Stimulated activated CD8-positive, alpha-beta memory T cell treated with anti-CD3 and anti-CD28 coated beads, Interleukin-2, amount 100 ng/mL, for 48 hours (primary cell): ENCODE measurements at places on chromosomes 6 and 20.

GRCh38 chr6:109316909-109317308, 65.4 kb downstream of the CD164 start:
- DNase-seq = no peak

DNA sequence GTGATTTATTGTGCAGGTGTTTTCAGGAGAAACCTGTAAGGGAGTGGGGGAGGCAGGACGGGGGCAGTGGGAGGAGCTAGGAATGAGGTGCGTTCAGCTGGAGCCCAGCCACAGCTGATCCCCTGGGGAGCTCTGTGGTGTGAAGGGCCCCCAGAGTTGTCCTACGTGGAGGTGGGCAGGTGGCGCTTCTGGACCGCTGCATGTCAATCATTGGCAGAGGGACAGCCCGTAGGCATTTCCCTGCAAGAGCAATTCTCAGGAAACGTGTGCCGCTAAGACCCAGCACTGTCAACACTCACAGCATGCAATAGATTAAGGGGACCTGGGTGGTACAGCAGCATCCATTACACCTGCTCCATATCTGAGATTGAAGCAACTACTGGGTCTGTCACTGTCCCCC, 88.0 kb downstream of the PRND start:
- no peak for DNase-seq

GRCh38 chr6:71139249-71139648, 149.4 kb upstream of the OGFRL1 start:
- DNase-seq = no peak

DNA sequence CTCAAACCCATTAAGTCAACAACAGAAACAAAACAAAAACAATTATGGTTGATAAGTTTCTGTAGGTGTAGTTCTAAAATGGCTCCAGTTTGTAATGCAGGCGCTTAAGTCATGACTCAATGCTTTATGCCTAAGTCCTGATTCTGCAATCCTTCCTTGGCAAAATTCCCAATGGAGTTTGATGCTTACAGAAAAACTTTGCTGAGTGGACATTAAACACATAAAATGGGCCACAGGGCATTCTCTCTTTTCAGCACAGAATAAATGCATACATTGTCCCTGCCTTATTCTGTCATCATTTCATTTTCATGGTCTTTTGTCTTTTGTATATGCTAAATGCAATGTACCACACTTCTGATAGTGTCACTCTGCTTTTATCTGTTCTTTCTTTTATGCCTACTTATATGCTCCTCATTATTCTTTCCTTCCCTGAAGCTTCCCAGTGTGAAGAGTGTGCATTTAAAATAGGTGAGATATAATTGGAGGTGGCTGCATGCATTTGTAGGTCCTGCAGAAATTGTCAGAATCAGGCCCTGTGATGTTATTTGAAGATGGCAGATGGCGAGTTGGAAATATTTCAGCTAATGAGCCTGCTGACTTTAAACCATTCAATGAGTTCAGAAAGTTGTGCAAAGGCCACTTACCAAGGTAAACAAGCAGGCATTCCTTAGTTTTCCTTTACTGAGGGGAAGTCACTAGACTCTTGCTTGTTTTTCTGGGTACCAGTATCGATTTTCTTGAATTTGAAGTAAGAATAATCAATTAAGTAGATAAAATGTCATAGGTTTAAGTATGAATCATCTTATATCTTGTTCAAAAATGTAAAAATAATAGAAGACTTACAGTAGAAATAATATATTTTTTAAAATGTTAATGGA, 313.1 kb downstream of the TRDN start:
- no peak for DNase-seq

GRCh38 chr6:155561257-155561965, 105.8 kb upstream of the NOX3 start:
- no peak for DNase-seq

DNA sequence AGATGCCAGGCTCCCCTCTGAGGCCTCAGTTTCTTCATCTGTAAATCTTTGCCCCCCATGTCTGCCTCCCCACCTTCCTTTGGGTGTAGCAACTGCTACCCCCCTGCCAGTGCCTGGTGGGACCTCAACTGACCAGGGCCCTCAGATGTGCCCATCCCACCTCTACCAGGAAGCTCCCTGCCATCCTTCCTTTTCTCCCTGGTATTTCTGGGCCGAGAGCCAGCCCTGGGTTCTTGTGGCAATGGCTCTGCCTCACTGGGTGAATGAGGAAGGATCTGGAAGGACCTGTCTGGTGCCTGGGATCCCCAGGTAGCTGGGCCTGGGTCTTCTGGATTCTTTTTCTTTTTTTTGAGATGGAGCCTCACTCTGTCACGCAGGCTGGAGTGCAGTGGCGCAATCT, 141.1 kb upstream of the RNF24 start:
- no peak for DNase-seq

DNA sequence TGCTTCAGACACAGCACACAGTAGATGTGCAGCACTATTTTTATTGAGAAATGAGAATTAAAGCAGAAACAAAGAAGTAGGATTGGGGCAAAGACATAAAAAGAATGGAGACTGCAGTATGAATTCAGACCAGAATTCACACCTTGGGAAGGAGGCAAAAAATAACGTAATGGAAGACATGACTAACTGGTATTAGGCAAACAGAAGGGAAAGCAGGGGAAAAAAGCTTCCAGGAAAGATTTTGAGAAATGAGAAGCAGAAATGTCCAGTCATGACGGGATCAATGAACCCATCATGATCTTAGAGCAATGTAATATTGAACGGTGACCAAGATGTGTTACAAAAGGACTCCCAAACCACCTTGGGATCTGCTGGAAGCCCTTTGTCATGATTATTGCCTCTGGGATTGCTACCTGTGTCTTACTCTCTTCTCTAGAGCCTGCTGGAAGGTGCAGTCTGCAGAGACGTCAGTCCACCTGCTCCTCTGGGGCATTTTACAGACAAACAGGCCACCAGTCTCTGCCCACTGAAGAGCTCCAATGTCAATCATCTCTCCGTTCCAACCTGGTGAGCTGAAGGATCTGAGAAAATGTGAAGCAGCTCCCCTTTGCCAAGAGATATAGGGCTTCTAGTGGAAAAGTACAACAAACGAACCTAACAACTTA, 8.7 kb downstream of the NUDT3 start:
- no peak for DNase-seq

- DNase-seq = no peak
These were observed 27.1 kb upstream of the FBXO30 start for GRCh38 chr6:145841668-145842067.

DNA sequence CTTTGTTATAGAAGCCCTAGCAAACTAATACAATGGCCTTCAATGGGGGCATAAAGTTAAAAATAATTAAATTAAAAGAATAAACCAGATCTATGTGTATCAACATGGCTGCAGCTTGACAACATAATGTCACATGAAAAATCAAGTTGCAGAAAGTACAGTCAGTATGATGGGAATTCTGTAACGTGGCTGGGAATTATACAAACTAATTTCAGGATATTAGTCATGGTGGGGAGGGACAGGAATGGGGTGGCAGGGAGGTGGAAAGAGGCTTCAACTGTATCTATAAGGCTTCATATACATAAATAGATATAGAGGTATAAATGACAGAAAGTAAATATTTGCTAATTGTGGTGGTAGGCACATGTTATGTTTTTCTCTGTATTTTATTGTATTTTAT, 107.1 kb downstream of the UNC5CL start:
- DNase-seq = no peak

DNA sequence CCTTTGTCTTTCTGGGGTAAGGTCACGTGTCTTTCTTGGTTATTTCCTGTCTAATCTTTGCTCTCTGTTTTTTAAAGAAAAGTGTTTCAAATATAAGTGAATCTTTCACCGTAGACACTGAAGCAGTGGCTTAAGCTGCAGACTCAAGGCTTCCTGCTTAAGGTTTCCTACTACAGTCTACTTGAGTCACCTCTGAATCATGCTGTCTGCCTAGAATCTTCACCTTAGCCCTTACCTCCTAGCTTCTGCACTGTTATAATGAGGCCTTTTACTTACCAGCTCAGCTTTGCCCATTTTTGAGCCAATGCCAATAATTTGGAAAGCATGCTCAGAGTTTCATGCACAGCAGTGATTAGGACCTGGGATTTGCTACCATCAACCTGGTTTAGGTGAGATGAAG, 30.6 kb downstream of the ADGRF4 start:
- DNase-seq = no peak

GRCh38 chr6:22928775-22929174, 359.4 kb downstream of the HDGFL1 start:
- DNase-seq = no peak

DNA sequence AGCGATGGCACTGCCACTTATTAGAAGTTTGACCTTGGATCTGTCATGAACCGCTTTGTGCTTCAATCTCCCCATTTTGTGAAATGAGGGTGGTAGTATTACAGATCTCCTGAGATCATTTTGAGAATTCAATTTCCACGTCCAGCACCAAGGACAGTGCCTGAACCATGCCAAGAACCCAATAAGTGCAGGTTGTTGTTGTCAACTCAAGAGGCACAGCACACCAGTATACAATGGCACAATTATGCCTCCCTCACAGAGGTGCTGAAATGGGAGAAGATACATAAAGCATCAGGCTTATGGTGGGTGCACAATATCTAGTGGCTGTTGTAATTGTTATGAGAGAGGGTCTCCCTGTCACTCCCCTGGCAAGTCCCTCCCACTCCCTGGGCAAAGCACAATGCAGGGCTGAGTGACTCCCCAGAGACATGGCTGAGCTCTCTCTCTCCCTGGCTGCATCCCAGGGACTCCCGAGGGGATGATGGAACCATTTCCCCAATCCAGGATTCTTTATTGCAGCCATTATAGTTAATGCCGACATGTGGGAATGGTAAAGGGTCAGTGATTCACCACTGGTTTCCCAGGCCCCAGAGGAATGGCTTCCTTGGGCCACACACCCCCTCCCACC, 78.7 kb downstream of the CDH22 start:
- DNase-seq = no peak

GRCh38 chr6:2734488-2735166, 16.1 kb downstream of the MYLK4 start:
- no peak for DNase-seq

GRCh38 chr6:40352006-40352405, 235.2 kb downstream of the LRFN2 start:
- no peak for DNase-seq

- DNase-seq = no peak
These were observed 4.8 kb upstream of the QKI start for GRCh38 chr6:163409712-163410111.

DNA sequence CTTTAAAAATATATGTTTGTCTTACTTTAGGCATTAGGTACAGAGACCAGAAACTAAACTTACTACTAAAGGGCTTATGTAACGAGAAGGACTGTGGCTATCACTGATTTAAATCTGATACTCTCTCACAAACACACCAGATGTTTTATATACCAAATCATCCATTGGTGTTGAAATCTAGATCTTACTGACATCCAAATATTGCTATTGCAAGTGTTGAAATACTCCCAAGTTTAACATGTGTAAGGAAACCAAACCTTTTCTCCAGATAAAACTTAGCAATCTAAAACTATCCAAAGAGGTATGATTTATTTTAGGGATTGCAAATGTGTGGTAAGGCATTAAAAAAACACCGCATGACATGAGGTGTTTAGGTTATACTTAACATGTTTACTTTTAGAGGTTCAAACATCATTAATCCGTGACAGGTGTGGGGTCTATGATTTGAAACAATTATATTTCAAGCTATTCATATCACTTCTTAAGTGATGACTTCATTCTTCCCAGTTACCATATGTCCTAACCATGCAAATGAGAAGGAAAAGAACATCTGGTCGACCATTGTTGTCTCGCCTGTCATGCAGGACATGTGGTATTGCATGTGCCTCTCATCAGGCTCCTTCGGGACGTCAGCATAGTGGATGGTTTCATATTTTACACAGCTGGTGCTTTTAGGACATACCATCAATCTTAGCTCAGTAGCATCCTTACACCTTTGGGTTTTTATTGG, 168.3 kb upstream of the SPACA1 start:
- DNase-seq = no peak

DNA sequence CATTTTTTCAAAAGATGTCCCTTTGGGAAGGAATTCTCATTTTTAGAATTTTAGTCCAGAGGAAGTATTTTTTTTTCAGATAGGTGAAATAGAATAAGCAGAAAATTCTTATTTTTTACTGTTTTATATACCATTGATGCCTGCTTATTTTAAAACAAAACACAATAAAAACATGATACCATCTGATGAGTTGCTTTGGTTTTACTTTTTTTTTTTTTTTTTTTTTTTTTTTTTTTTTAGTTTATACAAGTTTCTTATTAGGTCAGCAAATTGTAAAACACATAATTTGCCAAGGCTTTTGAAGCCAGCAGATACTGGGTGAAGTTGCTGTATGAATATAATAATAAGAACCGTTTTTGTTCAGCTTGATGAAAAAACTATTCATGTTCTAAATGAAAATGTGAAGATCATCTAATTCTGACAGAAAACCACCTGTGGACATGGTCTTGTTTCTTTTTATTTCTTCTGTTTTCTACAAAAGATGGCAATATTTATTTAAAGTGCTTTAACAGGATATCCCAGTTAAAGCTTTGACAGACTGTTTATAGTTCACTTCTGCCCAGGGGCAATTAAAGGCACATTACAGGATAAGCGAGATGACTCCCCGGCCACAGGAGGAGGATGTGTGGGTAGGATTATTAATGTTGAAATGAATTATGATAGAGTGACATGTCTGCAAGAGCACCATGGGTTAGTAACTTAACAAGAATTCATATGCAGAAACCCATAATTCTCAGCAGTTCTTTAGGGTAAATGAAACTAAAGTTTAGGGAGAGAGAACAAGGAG, 31.1 kb downstream of the MYB start:
- DNase-seq = no peak

GRCh38 chr6:39476151-39476550, 153.6 kb upstream of the KCNK16 start:
- no peak for DNase-seq

DNA sequence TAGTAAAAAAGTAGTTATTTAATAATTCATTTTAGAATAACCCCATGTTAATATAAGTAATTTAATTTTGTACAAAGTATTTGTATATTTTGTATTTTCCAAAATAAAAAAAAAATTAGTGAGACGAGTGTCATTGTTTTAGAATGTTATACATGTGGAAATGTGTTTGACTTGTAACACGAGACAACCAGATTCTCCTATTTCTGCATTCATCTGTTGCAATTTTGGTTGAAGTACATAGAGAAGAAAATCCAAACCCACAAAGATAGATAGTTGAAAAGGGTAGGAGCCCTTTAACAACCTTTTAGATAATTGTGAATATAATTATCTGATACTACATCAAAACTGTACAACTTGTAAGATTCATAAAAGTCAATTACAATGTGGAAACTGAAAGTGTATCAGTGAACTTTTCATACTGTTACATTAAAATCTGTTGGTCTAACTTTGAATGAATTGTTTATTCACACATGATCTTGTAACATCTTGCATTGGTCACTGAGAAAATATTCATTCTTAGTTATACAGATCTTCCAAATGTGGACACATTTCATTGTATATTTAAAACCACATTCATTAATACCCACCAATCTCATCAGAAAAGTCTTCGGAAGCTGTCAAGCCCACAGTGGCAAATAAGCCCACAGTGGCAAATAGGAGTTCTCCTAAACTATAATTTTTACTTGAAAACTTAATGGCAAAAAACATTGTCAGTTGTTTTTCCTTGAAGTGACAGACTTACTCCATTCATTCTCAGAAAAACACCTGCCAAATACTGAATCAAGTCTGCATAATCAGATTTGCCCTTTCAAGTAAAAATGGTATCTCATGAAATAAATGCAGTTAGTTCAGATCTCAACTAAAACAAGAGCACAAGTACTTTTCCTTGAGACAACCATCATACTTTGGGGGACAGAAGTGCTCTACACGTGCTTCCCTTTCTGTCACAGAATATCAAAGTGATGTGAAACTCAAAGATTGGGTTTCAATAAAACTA, 52.8 kb downstream of the FKBP5 start:
- DNase-seq = no peak

GRCh38 chr20:17570347-17571152, 675 bp downstream of the DSTN start:
- DNase-seq = peak; percentile 18
